ENCODE measurements at places on chromosomes 4 and X.
A peak's percentile ranks its signal among the peaks of the same experiment; 100 is the strongest.

GRCh38 chr4:124266721-124267120, 445.8 kb downstream of the ANKRD50 start:
- DNase-seq = no peak

DNA sequence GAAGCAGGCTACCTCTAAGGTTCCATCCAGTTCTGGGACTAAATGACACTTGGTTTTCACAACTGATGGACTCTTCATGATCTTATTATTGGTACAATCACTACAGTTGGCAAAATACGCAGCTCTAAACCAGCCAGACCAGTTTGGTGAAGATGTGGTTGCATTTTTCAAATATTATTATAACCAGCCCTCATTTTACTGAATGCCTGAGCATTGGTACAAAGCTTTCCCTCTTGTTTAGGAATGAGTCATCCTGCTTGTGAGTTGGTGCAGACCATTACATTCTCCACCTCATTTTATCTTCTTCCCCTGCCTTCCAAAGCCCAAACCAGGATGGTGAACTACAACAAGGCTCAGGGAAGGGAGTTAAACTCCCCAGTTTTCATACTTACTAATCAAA, 223.1 kb downstream of the KDR start:
- DNase-seq = no peak

DNA sequence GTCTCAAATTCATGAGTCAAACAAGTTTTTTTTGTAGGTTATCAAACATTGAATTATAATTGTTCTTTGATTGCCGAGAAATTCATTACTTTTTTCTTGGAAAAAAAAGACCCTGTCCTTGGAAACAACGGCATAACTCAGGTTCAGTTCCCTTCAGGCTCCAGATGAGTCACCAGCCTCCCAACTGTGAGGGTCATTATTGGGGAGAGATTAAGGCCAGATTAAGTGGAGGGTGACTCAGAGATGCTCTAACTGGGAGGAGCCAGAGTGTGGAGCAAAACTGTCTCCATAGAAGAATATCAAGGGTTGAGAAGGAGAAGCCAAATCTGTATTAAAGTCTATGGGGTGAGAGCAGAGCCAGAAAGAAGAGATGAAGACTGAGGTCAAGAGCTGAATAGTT, 9.6 kb downstream of the ADGRG4 start:
- DNase-seq = no peak

- DNase-seq = no peak
These were observed 194.3 kb upstream of the PACRGL start for GRCh38 chr4:20505927-20506326.

DNA sequence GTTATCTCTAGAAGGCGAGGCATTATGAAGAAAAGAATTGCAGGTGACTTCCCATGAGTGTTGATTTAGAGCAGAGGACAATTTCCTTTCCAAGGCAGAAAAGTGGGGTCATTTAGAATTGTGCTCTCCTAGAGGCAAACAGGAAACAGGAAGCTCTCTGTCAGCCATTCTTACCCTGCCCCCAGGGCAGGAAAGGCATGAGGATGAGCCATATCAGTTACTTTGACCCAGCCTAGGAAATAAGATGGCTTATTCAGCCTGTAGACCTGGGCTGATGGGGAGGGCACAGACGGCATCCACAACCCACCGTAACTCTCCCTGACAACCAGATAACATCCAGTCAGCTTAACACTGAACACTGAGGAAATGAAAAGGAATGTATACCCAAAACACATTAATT, 88.8 kb upstream of the KDR start:
- DNase-seq = no peak

DNA sequence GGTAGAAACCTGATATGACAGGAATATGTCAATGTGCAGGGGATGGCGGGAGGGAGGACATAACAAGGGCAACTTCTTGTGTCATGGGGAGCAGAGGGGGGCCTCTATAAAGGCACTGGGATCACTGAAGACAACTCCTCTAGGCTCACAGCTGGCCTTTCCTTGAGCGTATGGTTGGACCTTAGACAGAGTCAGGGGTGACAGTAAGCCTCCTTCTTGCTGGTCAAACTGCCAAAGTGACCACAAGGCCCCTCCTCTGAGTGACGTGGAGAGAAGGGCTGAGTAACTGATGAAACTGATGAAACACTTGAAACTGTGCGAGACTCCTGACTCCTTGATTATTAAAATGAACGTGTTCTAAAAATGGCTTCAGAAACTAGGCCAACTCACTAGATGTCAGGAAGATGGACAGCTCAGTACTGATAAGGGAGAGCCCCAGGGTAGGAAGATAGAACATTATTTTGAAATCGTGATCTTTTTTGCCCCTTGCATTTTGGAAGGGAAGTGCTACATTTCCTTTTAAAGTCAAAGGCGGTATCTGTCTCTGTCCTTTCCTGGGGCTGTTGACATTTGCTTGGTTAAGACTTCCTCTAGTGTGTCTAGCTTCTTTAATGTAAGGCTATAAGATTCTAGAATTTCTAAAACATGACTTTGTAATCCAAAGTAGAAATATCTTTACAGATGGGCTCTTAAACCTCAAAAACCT, 1.6 kb downstream of the RAB33A start:
- no peak for DNase-seq

GRCh38 chrX:155535866-155536265, 76.9 kb downstream of the TMLHE start:
- no peak for DNase-seq

DNA sequence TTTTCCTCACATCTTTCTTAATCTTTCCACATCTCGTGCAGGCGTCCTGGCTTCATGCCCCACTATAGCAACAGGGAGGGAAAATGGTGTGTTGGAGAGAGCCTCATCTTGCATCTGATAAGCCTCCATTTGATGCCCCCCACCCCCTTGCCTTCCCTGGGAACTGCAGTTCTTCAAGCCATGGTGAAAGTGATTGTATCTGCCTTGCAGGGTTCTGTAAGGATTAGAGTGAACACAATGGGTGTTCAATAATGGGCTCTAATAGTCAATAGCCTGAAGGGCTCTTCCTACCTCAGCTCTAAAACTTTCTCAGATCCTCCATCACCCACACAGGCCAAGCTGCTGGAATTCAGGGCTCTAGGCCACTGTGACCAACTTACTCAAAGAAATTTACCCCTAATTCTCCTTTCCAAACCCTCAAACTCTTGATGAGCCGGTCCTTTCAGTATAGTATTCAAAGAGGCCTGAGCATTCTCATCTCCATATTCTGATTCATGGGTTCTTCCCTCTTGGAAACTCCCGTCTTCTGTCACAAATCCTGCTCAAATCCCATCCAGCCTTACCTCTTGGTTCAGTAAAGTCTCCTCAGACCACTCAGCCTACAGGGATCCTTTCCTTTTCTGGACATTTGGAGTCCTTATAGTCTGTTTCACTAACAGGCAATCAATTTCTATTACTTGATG, 128.3 kb upstream of the TRIM2 start:
- DNase-seq = no peak

DNA sequence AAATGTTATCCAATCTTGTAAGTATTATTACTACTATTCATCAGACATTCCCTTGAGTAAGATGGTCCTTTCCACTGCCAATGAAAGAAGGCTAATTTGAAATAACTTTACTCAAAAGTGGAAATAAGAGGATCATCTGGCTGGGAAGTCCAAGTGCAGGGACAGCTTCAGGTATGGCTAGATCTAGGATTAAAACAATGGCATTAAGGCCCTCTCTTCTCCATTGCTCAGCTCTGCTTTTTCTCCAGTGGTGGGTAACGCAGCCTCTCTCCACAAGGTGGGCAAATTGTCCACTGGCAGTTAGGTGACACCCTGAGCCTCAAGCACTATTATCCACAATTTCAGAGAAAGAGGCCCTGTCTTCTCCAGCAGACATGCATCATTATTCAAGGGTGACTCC, 66.7 kb upstream of the PGM2 start:
- DNase-seq = no peak

GRCh38 chrX:131895807-131896206, 127.3 kb upstream of the STK26 start:
- no peak for DNase-seq

DNA sequence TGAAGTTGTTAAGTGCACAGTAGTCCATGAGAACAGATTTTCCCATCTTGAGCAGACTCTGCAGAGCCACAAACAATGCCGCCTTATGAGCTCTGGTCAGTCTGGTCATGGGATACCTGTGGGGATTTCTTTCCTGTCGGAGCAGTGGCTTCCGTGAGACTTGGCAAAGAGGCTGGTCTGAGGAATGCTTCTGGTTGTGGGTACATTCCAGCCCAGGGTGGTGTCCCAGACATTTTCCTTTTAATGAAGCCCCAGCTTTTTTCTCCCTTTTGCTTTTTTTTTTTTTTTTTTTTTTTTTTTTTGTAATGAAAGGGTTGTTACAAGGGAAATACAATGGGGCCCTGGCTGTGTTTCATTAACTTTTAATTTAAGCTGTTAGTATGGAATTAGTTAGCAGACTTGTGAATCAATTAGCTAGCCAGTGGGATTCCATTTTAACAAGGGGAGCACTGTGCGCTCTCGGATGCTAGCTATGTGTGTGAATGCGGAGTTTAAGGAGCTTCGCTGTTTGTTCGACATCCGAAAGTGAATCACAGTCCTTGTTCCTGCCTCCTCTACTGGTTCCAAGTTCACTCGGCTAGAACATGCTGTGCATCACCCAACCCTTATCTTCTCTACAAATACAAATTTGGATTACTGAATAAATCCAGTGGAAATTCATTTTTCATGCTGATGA, 225.1 kb downstream of the CBR4 start:
- no peak for DNase-seq

DNA sequence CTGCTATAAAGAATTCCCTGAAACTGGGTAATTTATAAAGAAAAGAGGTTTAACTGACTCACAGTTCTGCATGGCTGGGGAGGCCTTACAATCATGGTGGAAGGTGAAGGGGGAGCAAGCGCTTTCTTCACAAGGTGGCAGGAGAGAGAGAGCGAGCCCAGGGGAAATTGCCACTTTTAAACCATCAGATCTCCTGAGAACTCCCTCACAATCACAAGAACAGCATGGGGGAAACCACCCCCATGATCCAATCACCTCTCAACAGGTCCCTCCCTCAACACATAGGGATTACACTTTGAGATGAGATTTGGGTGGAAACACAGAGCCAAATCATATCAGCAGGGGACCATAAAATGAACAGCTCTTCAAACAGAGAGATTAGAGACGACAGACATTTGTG, 198.6 kb downstream of the MAGEB5 start:
- DNase-seq = no peak

- DNase-seq = no peak
These were observed 773 bp downstream of the PRMT9 start for GRCh38 chr4:147683188-147683591.

- DNase-seq = no peak
These were observed 12.8 kb downstream of the CLDN2 start for GRCh38 chrX:106932960-106933537.

DNA sequence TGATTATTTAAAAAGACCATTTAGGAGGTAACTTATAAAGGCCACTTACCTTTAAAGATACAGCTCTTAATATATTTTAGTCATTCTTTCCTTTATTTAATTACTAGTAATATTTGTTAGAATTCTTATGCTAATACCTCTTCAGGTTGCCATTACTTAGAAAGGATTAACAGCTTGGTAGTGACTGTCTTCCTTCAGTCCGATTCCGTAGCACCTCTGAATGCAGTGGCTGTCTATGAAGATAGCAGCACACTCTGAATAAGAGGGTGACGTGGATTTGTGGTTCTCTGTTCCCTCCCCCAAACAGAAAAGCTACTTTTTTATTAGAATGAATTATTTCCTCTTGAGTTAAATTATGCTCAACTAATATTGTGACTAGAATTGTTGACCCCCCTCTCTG, 92.6 kb upstream of the TENM3 start:
- no peak for DNase-seq

- no peak for DNase-seq
These were observed 2.3 kb downstream of the MANBA start for GRCh38 chr4:102758241-102759160.

GRCh38 chr4:70629469-70630090, 1.0 kb downstream of the ENAM start:
- DNase-seq = no peak

- no peak for DNase-seq
These were observed 100.0 kb downstream of the CCSER1 start for GRCh38 chr4:90227177-90227576.

DNA sequence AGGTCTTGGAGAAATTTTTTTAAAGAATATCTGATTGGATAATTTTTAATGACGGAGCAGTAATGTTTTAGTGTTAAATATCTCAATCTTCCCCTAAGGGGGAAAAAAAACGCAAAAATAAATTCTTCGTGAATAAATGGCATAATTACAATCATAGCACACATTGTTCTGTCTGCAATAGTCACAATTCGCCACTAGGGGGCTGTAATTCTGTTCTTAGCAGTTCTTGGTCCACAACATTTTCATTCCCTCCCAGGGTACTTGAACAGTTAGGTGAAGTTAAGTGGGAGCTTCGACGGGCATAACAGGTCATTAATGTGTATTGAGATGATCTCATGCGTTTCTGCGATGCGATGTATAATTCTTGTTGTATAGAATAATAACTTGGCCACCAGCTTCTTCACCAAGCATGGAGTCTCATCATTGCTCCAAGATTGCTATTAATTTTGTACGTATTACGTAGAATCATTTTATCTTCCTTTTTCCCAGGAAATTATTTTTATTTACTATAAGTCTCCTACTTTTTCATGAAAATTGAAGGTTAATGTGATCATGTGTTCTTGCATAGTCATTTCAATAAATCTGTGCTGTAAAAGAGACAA, 27.2 kb downstream of the HTR2C start:
- DNase-seq = no peak

DNA sequence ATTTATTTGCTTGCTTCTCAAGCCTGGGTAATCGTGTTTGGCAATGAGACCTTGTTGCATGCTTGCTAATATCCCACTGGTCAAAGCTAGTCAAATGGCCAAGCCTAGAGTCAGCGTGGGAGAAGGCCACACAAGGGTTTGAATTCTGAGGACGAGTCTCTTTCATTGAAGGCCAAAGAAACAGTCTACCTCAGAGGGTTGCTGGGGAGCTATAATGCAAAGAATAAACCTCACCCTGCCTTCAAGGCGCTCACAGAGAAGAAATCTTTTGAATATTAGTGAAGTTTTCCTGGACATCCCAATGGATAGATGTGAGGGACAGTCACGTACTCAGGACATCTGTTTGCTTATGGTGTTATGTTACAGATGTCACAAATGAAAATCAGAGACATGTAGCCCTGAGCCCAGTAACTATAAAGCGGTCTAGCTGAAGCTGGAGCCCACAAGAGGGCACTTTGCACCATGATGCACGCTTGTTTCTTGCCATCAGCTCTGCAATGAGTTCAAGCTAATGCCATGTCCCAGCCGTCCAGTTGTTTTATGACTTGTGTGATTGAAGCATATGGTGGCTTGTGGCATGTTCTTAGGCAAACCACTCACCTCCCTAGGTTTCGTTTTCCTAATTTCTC, 1.1 kb upstream of the TLR3 start:
- peak; percentile 6 for DNase-seq

- DNase-seq = no peak
These were observed 1566.5 kb upstream of the PCDH7 start for GRCh38 chr4:29153642-29154041.

Data from stimulated activated CD4-positive, alpha-beta T cell treated with anti-CD3 and anti-CD28 coated beads, TNF-alpha, amount 100 ng/mL, for 4 hours (primary cell).